NCI-H774 (cell line): ENCODE measurements at places on chromosomes 7 and 10.

DNA sequence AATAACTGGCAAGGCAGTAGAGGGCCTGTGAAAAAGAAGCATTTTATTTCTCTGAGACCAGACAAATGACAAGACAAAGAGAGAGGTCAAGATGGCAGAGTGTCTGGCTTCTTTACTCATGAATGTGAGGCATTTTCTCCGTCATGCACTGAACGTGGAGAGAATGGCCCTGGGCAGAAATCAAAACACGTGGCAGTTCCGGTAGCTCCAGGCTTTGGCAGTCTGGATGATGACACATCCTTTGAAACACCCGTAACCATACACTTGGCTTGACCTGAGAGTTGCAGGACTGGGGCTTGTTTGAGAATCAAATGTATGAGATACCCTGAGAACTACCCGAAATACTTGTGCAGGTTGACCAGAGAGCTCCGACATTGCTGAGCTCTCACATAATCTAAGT is 537.6 kb downstream of the ACTR3B start:
- no peak for DNase-seq

- DNase-seq: no peak
Measured at GRCh38 chr10:132408823-132409666, 12.0 kb downstream of the PWWP2B start.

DNA sequence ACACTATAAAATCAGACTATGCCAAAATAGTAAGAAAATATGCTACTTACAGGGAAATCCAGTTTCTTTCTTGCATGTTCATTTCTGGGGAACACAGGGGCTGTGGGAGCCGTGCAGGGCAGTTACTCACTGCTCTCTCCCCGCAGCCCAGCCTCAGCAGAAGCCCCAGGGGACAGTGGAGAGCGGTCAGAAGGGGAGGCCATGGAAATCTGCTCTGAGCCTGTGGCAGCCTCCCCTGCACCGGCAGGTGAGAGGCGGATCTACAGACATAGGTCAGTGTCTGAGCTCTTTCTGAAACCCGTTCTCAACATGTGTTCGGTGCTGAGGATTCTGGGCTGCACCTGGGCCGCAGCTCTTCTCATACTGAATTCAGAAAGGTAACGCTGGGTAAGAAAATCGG is 2.9 kb downstream of the ZNF511 start:
- DNase-seq: no peak

- no peak for DNase-seq
Measured at GRCh38 chr10:122249303-122249850, 21.7 kb upstream of the BTBD16 start.

GRCh38 chr10:86706977-86707376 is 38.7 kb downstream of the LDB3 start:
- DNase-seq: no peak

DNA sequence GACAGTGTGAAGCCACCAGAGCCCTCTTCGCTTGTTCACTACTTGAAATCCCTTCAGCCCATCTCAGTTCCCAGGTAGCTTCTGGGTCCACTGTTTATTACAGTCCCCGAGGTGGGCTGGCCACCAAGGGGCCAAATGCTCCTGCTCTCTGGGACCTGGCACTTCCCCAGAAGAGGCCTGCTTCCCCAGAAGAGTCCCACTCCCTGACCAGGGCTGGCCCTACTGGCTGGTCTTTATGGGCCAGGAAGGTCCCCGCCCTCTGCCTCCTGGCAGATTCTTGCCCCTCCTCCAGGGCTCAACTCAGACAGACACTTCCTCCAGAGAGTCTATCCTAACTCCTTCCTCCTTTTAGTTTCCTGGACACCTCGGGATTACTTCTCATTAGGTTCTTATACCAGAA is 70.7 kb upstream of the LRRC18 start:
- DNase-seq: no peak
